ENCODE measurements at places on chromosomes 16 and 17. TPM values are rescaled to one million over a fixed set of nuclear protein-coding genes. Genes with fewer than 3 reads are reported as not detected.
A peak's percentile ranks its signal among the peaks of the same experiment; 100 is the strongest.

DNA sequence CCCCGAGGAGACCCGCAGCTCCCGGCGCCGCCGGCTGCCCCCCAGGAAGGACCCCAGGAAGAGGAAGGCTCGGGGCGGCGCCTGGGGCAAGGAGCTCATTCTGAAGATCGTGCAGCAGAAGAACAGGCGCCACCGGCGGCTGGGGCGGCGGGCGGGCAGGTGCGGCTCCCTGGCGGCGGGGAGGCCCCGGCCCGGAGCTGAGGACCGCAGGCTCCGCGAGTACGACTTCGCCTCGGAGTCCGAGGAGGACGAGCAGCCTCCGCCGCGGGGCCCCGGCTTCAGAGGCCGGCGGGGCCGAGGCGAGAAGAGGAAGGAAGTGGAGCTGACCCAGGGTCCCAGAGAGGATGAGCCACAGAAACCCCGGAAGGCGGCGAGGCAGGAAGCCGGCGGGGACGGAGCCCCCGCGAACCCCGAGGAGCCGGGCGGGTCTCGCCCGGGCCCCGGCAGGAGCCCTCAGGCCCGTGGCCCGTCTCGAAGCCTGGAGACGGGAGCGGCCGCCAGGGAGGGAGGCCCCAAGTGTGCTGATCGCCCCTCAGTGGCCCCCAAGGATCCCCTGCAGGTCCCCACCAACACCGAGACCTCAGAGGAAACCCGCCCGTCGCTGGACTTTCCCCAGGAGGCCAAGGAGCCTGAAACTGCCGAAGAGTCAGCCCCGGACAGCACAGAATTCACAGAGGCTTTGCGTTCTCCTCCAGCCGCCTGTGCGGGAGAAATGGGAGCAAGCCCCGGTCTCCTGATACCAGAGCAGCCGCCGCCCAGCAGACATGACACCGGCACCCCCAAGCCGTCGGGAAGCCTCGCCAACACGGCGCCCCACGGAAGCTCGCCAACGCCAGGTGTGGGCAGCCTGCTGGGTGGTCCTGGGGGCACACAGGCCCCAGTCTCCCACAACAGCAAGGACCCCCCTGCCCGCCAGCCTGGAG, 22.3 kb upstream of the ZFPM1 start:
- no peak for DNase-seq

- DNase-seq, result no peak
Measured at GRCh38 chr17:74697515-74697914, 15.2 kb downstream of the CD300LF start.

The ITGB3 gene
- total RNA-seq, result 1.6 TPM

- DNase-seq, result no peak
Measured at GRCh38 chr16:58467905-58468304, 32.0 kb upstream of the NDRG4 start.

GRCh38 chr16:2489581-2489980, 14.7 kb downstream of the TBC1D24 start:
- no peak for DNase-seq

GRCh38 chr17:17591355-17592298, at the start of gene PEMT:
TSS of gene PEMT (minus strand) at chr17:17591708. CDS start at chr17:17591626, 82 bp downstream.
- DNase-seq, result peak; percentile 97

DNA sequence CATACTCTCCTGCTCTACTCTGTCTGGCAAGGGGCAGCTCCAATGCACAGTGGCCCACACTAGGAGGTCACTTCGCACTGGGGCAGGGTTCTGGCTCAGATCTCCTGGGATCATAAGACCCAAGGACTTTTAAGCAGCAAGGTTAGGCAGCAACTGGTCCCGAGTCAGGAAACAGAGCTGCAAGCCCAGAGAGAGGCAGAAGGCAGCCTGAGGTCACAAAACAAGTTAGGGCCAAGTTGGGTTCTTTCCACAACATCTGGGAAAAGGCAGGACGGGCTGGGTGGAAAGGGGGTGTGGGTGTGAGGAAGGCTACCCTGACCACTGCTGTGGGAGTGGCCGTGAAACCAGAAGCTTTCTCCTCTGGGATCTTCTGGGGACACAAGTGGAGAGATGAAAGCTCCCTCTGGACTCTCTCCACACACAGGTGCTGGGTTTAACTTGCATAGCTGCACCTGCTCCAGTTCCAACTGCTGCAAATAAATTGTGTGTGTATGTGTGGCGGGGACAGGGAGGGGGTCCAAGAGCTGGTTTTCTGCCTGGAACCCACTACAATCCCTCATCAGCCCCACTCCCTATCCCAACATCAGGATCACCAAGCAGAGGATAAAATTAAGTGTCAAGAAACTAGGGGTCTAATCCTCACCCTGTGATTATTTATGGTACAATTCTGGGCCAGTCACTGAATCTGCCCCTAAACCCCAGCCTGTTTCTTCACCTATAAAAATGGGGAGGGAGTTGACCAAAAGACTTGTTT, 8.0 kb upstream of the TSPOAP1 start:
- DNase-seq, result no peak

All from cerebellum (tissue), 4 donors.